ENCODE measurements at places on chromosomes 2 and 18. TPM values are rescaled to one million over a fixed set of nuclear protein-coding genes. Genes with fewer than 3 reads are reported as not detected.

DNA sequence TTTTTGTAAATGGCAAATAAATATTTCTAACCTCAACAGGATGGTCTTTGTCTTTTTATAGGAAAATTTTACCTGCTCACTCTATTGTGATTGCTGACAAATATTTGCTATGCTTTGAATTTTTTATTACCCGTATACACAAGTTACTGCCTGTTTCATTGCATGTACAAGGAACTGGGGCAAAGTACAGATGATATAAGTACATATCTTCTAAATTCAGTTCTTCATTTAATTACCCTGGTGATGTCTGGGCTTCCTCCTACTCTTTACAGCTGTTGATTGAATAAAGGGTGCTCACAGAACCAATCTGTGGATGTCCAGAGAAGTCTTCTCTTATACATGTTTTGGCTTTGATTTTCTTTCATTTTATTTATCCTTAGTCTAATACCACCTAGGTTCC is 26.5 kb downstream of the KCNE4 start:
- H3K27me3 ChIP-seq: no peaks in the 10 kb centered on the region
- H3K36me3 ChIP-seq: no peaks in the 10 kb centered on the region
- no peak for DNase-seq
- no peak overlapping the region for H3K4me3 ChIP-seq

GRCh38 chr2:68770271-68771111 is 35.9 kb downstream of the ARHGAP25 start:
- no peak overlapping the region for H3K4me3 ChIP-seq
- no peaks in the 10 kb centered on the region for H3K27me3 ChIP-seq
- H3K4me1 ChIP-seq: peaks cover 14% of the 10 kb centered on the region
- H3K36me3 ChIP-seq: no peaks in the 10 kb centered on the region
- no peak for DNase-seq
- H3K27ac ChIP-seq: peak overlapping the region; percentile 85

DNA sequence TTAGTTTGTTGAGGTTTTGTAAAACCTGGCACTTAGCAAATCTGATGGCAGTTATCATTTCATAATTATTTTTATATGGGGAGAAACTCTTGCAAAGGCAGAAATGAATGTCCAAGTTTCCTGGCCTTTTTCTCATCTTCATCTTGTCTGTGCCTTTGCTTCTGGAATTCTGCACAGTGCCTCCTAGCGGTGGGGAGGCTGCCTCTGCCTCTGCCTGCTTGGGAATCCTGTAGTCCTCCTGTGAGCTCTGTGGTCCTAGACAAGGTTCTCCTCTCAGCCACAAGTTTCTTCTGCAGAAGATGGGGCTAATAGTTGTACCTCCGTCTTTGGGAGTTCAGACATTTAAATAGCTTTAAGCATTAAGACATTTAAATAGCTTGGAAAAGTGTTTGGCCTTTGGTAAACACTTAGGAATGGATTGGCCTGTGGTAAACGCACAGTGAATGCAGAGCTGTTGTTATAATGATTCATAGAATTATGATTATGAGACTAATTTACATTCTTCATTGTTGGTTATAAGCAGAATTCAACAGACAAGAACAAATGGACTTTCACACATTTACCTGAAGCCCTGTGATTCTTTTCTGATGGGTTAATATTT is 101.2 kb downstream of the ZNF236 start:
- H3K4me3 ChIP-seq: no peak overlapping the region
- H3K27ac ChIP-seq: no peak overlapping the region
- no peaks in the 10 kb centered on the region for H3K4me1 ChIP-seq
- peaks cover 22% of the 10 kb centered on the region for H3K36me3 ChIP-seq
- no peak for DNase-seq

The TAF4B gene
- total RNA-seq: 2.3 TPM

Measured in lung (tissue), 17 donors.